Epithelial cell of proximal tubule (primary cell): ENCODE measurements at places on chromosomes 4 and X. TPM values are rescaled to one million over a fixed set of nuclear protein-coding genes. Genes with fewer than 3 reads are reported as not detected.

BMP3 gene
- 0.06 TPM in 1 of 2 replicates, not detected in the other for total RNA-seq

MAGIX gene
- total RNA-seq: 8.3 and 9.6 TPM in 2 replicates

GYPA gene
- total RNA-seq: not detected in 2 replicates

RRH gene
- total RNA-seq: not detected in 2 replicates

TAF7L gene
- 0.36 and 1.3 TPM in 2 replicates for total RNA-seq

RTL9 gene
- total RNA-seq: not detected in 2 replicates
